ENCODE measurements at places on chromosomes 2 and 18. TPM values are rescaled to one million over a fixed set of nuclear protein-coding genes. Genes with fewer than 3 reads are reported as not detected.

MEIS1 gene
- 18.5 TPM for total RNA-seq

DCDC2C gene
- total RNA-seq: not detected

CFAP221 gene
- 0.45 TPM for total RNA-seq

ABCG5 gene
- total RNA-seq: not detected

VWA3B gene
- not detected for total RNA-seq

CDKL4 gene
- 1.1 TPM for total RNA-seq

CABYR gene
- total RNA-seq: 9.8 TPM

PIEZO2 gene
- total RNA-seq: 142 TPM

EMILIN2 gene
- total RNA-seq: 9.3 TPM

- DNase-seq: no peak
Observed at GRCh38 chr2:67268797-67269196, 128.3 kb upstream of the ETAA1 start.

GRCh38 chr2:54541995-54542394, 85.9 kb downstream of the SPTBN1 start:
- DNase-seq: no peak

GRCh38 chr2:130347220-130347925, 4.7 kb downstream of the IMP4 start:
- no peak for DNase-seq

GRCh38 chr2:212900715-212901114, 250.7 kb downstream of the IKZF2 start:
- no peak for DNase-seq

DNA sequence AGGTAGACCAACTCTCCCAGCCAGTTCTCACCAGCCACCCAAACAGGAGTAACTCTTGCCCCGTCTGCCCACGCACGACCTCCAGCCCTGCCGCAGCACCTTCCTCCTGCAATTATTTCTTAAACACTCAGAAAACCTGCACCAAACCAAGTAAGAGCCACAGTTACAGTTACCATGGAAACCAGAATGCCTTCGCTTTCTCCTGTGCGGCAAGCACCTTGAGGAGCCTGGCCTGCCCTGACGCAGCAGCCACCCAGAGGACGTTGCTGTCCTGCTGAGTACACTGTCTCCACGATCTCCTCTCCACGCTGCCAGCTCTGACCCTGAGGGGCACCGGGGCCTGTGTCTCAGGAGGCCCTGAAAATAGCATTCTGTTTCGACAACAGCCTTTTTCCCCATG, 94.3 kb upstream of the SMIM21 start:
- no peak for DNase-seq

DNA sequence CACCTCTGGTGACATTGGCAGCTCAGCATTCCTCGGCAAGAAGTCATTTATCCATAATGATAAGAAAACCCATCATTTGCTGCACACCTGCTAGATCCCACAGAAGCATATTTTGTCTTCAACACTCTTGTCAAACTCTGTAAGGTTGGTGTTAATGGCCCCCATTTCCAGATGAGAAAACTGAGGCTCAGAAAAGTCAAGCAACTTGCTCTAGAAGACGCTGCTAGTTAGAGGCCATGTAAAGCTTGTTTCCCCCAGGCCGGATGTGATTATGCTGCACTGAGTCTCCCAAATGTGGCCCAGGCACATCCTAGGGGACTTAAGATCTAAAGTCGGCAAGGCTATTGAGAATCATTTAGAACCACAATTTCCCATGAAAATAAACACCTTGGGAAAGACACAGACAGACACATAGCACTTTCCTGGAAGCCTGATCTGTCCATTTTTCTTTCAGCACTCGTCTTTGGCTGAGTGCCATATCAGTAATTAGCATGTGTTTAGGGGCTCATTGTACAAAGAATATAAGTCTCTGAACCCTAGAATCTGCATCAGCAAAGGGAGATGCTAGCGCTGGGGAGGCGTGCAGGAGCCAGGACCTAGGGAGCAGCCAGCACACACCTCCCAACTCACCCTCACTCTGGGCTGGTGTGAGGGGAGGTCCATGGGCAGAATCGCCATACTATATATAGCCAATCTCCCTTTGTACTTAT, 39.3 kb downstream of the C1QL2 start:
- DNase-seq: no peak

- DNase-seq: no peak
Observed at GRCh38 chr18:11808001-11808855, 43.0 kb upstream of the CHMP1B start.

DNA sequence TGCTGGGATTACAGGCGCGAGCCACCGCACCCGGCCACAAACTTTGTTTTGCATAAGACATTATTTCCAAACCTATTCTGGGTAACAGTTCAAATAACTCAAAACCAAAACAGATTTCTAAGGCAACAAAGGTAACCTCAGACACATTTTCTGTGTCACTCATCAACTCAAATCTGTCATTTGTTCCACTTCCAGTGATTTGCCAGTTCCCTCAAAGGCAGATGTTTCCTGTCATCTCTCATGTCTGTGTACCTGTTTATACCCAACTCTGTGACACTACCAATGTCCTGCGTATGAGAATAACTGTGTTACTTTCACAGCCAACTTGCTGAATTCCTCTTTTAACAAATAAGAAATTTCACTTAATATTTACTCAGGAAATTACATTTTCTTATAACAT, 54.4 kb downstream of the SCN3A start:
- DNase-seq: no peak

DNA sequence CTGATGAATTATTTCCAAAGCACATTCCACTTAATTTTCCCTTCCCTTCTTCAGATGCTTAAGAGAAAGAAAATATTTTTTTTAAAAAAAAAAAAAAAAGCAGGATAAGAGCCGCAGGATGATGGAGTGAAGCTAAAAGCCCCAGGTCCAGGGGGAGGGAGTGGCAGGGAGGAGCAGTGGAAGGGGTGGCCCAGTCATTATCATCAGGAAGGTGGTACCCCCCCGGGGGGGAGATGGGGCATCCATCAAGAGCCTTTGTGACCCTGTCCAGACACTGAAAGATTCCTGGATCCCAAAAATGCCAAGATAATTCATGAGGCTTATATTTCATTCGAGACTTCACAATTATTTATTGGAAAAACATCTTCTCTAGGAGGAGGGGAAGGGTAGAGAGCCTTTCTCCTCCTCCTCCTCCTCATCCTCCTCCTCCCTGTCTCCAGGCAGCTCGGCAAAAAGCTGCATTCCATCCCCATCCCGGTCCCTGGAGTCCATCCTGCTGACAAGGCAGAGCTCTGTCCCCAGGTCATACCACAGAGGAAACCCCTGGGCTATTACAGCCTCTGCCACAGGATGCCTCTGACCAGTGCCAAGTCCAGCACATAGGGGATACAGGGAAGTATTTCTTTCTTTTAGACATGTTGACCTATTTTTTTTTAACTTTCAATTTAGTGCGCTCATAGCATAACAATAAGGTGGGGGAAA, 125.3 kb downstream of the TWIST2 start:
- DNase-seq: no peak

DNA sequence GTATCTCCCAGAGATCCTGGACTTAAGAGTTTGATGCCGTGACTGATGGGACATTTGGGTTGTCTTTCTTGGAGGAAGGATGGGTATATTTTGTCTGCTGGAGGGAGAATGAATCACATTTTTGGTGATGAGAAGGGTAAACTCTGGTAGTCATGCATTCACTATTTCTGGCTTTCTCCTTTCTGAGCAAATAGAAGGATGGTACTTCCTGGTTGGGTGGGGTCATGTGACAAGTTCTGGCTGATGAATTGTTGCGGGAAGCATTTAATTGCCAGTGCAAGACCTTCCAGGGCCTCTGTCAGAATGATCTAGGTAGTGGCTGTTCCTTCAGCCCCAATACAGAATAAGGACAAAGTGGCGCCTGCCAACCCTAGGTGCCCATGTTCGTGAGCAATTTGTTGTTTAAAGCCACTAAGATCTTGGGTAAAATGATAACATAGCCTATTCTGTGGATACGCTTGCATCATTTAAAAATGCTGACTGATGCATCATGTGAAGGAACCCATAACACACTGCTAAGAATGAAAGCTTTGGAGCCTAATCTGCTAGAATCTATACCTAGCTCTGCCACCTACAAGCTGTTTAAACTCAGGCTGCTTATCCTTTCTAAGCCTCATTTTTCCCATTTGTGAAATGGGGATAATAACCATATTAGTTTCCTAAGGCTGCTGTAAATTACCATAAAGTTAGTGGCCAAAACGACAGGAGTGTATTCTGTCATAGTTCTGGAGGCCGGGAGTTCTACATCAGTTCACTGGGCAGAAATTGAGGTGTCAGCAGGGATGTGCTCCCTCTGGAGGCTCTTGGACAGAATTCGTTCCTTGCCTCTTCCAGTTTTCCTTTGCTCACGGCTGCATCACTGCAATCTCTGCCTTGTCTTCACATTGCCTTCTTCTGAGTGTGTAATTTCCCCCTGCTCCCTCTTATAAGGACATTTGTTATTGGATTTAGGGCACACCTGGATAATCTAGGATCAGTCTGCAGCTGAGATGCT, 281.3 kb downstream of the AGPS start:
- DNase-seq: no peak

GRCh38 chr18:58258692-58259342, 214.8 kb downstream of the NEDD4L start:
- no peak for DNase-seq

- DNase-seq: no peak
Observed at GRCh38 chr2:112626604-112627059, 19.1 kb upstream of the SLC20A1 start.

DNA sequence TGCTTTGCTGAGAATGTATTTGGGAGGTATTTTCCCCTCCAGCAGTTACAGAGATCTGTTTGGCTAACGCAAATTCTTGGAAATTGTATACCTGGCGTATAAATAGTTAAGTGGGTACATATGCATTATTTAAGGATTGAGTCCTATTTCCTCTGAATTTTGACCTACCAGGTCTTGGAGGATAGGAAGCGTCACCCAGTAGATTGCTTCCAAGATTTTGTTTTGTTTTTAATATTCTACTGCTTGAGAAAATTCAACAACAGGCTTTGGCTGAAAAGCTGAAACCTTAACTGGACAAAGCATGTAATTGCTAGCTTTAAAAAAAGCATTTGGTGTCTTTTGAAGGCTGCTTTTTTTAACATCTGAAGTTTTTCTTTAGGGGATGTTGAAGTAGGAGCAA, 150.1 kb downstream of the WDSUB1 start:
- DNase-seq: no peak

- no peak for DNase-seq
Observed at GRCh38 chr18:46656326-46657114, 500 bp downstream of the LOXHD1 start.

GRCh38 chr2:182280118-182280517, 146.7 kb downstream of the PDE1A start:
- DNase-seq: no peak

DNA sequence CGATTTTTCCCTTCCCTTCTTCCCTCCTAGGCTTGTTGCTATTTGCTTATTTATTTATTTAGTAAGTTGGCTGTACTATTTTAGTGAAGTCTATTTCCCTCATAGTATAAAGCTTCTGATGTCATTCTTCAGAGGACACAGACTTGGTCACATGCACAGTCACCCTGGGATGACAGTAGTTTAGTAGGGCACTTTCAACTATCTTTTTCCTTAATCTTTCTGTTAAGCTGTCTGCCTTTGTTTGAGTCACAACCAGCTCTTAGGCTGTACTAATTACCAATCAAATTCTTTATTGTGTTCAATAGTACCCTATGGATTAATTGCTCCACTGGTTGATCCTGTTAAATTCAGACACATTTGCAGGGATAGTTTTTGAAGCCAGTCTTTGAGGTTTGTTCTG, 26.9 kb upstream of the RAB31 start:
- DNase-seq: no peak

- no peak for DNase-seq
Observed at GRCh38 chr2:66688951-66689350, 254.0 kb downstream of the MEIS1 start.

- no peak for DNase-seq
Observed at GRCh38 chr18:61929881-61930640, 37.3 kb upstream of the RNF152 start.

DNA sequence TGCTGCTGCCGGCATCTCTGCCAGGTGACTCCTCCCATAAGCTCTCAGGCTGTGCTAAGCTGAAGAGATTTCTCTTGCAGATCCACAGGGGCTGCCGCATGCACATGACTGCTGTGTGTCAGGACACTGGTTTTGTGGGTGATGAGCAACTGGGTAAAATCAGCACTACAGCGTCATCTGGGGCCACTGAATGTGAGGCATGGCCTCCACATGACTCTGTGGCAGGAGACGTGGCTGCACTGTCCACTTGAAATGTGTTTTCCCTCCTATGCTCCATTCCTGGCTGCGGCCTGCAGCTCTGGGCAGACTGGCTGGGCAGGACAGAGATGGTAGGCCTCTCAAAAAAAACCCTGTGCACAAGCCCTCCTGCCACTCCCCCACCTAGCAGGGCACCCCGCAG, 63.6 kb downstream of the MARCO start:
- no peak for DNase-seq

GRCh38 chr2:200592406-200593075, 6.7 kb downstream of the AOX1 start:
- DNase-seq: no peak

Data from chondrocyte (in vitro differentiated cells).